Ovary (tissue), 10 donors: ENCODE measurements at places on chromosomes 12 and 14. TPM values are rescaled to one million over a fixed set of nuclear protein-coding genes. Genes with fewer than 3 reads are reported as not detected.

DNA sequence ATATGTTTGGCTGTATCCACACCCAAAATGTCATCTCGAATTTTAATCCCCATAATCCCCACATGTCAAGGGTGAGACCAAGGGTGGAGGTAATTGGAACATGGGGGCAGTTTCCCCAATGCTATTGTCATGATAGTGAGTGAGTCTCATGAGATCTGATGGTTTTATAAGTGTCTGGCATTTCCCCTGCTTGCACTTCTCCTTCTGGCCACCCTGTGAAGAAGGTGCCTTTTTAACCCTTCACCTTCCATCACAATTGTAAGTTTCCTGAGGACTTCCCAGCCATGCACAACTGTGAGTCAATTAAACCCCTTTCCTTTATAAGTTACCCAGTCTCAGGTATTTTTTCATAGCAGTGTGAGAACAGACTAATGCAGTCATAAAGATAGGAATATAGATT is 216.7 kb upstream of the SSTR1 start:
- DNase-seq = no peak

- DNase-seq = no peak
Measured at GRCh38 chr12:80195074-80195726, 95.9 kb downstream of the OTOGL start.

DNA sequence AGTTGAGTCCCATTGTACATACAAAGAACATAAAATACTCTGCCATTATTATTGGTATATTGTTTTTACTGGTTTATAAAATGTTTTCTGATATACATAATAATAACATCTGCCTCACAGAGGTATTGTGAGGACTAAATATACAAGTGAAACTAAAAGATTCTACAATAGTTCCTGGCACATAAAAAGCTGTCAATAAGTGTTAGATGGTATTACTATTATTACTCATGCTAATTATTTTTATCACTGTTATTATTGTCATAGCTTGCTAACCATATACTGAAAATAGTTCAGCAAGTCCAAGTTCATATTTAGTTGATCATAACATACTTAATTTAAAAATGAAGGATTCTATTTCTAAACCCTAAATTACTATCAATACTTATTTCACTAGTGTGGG is 34.4 kb downstream of the BTG1 start:
- DNase-seq = no peak

Gene CAPZA3
- not detected for total RNA-seq

DNA sequence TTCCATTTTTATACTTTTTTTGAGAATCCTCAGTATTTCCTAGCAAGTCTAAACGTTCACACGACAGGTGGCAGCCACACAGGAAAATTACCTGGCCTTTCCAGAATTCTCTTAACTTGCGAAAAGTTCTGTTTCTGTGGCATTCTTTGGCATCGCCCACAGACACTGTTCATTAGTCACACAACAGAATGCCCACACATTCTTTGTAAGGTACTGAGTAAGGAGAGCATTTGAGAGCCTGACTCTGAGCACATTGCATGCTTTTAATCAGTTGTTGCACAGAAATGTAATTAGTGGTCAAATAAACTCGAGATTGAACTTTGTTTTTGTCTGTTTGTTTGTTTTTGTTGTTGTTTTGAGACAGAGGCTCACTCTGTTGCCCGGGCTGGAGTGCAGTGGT is 52.4 kb downstream of the LMNTD1 start:
- no peak for DNase-seq

Gene POTEM
- not detected for total RNA-seq

Gene DICER1
- total RNA-seq = 50.5 TPM

Gene CBLN3
- 8.0 TPM for total RNA-seq

Gene POTEG
- total RNA-seq = not detected

Gene GPR137C
- total RNA-seq = 0.67 TPM

DNA sequence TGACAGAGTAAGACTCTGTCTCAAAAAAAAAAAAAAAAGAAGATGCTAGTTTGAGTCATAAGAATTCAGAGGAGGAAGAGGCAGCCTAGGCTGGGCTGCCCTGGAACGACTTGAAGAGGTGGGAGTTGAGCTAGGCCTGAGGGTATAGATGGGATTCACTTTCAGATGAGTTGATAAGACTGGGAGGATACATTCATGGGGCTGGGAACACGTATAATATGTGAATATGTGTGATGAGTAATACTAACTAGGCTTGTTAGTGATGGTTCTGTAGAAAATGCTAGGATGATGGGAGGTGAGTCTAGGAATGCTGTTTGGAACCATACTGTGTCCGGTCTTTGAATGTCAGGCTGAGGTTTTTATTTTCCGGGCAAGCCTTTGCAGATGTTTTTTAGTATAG is 9.0 kb downstream of the PLEKHA5 start:
- no peak for DNase-seq

DNA sequence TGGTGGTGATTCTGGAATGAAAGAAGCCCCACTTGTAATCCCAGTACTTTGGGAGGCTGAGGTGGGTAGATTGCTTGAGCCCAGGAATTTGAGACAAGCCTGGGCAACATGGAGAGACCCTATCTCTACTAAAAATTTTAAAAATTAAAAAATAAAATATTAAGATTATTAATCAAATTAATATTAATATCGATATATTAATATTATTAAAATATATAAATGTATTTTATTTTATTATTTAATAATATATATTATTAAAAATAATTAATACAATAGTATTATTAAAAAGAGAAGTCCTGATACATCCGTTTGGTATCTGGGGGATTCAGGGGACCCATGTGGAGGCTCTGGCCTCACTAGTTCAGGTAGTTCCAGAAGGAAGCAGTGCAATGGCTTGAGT is 68.7 kb downstream of the FOXN4 start:
- DNase-seq = no peak

DNA sequence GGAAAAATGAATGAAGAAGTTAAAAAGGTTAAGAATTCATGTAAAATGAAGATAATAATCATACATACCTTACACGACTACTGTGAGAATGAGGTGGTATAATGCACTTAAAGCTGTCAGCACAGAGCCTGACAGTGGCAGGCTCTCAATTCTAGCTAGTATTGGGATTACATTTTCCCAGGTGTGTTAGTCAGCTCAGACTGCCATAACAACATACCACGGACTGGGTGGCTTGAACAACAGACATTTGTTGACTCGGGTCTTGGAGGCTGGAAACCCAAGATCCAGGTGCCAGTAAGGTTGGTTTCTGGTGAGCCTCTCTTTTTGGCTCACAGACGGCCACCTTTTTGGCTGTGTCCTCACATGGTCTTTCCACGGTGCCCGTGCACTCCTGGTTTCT is 167.8 kb downstream of the CHST11 start:
- no peak for DNase-seq

GRCh38 chr14:103879570-103880347 is 32.4 kb upstream of the PPP1R13B start:
- DNase-seq = peak; percentile 71

Gene SERPINA1
- total RNA-seq = 20.5 TPM

DNA sequence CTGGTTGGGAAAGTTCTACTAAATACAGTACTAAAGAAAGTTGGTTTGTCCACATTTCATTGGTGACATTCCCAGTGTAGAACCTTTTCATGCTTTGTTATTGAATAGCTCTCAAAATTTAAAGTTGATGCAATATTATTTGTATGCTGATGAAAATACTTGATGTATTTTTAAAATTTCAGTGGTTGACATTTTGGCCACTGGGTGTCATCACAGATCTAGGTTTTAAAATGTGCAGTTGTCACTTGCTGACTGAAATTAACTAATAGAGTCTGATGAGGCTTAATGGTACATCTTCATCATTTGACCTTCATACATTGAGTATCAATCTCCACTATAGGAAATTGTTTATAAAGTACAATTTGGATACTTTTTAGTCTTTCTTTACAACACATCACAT is 37.1 kb downstream of the CMAS start:
- no peak for DNase-seq

DNA sequence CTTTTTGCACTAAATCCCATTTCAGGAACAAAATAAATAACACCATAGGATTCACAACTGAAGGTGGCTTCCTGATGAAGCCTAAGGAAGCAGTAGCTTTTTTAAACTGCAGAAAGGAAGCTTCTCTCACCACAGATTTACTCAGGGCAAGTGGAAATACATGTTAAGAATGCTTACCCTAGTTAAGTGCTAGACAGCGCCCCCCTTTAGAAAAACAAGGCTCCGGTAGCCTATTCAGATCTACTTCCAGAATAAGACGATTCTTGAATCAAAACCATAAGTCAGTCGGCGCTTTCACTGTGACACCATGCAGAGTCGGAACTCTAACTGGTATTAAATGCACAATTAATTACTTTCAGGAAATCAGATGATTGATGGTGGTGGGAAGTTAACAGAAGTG is 41.9 kb downstream of the E2F7 start:
- DNase-seq = no peak

Gene ACSM4
- not detected for total RNA-seq

Gene EPYC
- total RNA-seq = not detected

Gene KRT6C
- not detected for total RNA-seq

Gene PMCH
- total RNA-seq = not detected

Gene SCN8A
- 1.7 TPM for total RNA-seq

Gene FSCB
- 0.15 TPM for total RNA-seq

- no peak for DNase-seq
Measured at GRCh38 chr14:61872452-61872851, 110.2 kb downstream of the SNAPC1 start.

DNA sequence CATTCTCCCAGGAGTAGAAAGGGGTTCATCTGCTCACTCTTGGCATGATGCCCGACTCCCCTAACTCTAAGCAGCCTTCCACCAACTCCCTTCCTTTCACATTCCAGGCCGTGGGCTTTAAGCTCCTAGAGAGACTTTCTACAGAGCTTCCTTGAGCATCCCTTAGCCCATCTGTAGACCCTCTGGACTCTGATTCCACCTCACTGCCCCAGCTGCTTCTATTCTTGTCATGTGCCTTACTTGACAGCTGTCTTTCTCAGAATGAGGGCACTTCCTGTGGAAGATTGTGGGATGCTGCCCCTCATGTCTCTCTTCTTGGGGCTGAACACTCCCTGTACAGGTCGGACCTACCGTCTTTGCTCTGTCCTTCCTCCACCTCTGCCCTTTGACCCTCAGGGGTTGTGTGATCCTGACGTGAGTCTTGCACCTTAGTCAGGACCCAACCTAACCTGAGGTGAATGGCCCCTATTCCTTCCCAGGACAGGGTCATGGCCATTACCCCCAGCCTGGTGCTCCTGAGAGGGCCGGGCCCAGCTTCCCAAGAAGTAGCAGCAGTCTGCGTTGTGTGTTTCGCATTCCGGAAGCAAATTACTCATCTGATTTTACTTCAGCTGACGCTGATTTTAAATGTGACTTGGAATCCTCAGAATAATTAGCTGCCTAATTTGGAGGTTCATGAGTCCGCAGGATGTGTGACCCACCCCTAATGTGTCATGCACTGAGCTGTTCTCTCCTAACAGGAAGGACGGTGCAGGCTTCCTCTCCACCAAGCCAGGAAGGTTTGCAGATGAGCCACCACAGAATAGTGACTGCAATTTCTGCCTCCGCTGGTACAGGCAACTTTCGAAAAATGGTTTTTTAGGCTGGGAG is 2.7 kb upstream of the GALNT6 start:
- no peak for DNase-seq

Gene IL31
- not detected for total RNA-seq

DNA sequence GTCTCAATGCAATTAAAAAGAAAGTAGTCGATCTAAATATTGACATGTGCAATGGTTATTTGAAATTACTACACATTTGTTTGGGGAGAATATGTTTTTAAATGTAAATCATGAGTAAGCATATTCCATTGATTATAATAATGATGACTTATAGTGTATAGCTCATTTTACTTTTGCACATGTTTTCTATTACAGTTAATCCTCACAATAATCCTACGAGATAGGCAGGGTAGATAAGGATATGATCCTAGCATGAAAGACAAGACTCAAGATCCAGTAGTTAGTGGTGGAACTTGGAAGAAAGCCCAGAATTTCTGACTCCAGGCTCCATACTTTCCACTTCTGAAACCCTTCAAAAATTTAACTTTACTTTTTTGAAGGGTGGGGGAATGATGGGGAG is 94.0 kb downstream of the NAV3 start:
- DNase-seq = no peak

DNA sequence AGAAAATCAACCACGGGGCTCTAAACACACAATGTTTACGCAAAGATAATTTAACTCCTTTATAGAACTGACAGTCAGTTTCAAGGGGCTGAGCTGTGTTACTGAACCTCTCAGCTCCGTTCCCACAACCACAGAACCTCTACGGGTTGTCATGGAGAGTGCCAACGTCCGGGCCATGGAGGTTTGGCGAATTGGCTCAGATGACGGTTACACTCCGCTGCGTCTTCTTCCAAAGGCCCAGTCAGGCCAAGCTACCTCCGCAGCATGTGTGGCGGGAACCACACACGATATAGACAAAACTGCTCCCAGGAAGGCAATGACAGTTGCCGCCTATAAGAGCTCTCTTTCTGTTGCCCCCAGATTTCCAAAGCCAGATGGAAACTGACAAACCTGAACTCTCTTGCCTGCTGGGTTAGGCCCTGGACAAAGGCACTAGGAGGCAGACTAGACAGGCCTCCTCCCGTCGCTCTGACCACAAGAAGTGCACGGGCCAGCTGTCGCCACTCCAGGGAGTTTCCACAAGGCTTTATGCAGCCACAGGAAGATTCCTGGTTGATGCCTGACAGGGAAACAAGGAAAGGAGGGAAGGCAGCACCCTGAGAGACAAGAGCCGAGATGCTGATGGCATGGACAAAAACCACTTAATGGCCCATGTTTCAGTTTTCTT is 30.3 kb downstream of the CCDC88C start:
- no peak for DNase-seq

Gene PRIMA1
- total RNA-seq = 7.9 TPM

DNA sequence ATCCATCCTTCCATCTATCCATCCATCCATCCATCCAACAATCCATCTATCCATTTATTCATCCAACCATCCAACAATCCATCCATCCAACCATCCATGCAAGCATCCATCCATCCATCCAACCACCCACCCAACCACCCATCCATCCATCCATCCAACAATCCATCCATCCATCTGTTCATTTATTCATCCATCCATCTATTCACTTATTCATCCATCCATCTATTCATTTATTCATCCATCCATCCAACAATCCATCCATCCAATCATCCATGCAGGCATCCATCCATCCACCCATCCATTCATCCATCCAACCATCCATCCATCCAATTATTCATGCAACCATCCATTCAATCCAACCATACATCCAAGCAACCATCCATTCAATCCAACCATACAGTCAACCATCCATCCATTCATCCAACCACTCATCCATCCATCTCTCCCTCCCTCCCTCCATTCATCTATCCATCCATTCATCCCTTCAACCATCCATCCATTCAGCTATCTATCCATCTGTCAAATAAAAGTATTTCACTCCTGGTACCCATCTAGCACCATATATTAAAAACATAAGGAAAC is 86.1 kb downstream of the KSR2 start:
- no peak for DNase-seq

Gene DLGAP5
- 0.43 TPM for total RNA-seq

- no peak for DNase-seq
Measured at GRCh38 chr12:82671673-82672195, 15.0 kb upstream of the TMTC2 start.

- no peak for DNase-seq
Measured at GRCh38 chr14:94373708-94374107, 14.7 kb downstream of the SERPINA1 start.

GRCh38 chr14:33862261-33862802 is 88.5 kb downstream of the EGLN3 start:
- no peak for DNase-seq

GRCh38 chr14:69325086-69325485 is 65.1 kb downstream of the GALNT16 start:
- DNase-seq = peak; percentile 13
